ENCODE measurements at places on chromosomes 1 and 21.

DNA sequence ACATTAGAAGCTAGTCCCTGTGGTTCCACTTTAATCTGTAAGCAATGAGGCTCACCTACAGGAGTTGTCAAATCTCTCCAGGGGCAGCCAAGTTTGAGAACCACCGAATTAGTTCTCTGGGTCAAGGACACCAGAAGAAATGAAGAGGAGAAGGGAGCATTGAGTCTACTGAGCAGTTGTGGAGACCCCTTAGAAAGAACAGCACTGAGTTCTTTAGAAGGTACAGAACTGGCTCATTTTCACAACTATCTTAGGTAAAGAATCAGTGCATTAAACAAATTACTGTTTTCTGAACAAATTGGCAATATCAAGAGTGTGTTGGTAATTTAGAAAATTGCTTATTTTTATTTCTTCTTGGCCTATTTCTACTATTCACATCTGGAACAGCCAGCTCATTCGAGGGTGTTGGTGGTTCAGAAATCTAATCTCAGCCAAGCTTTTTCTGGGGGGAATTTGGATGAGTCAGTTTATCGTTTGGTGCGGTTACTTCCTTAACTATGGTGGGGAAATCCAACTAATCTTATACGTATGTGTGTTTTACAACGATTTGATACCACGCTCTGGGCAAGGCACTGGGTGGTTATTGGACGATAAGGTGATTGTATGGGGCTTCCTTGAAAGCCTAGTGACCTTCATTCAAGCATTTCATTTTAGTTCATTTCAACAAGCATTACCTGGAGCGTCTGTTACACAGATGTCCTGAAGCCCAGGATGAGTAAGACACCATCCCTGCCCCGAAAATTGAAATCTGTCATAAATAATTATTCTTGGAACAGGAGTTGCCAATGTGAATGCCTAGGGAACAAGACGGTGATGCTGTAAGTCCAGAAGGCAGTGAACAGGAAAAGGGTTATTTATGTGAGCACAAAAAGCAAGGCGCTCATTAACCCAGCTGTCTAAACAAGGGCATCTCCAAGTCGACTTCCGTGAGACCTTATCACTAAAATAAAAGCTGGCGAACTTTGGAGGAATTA, 52.0 kb upstream of the TMPRSS2 start:
- no peak for DNase-seq
- no peaks in the 10 kb centered on the region for H3K27me3 ChIP-seq
- H3K4me1 ChIP-seq = no peaks in the 10 kb centered on the region

- no peaks in the 10 kb centered on the region for H3K36me3 ChIP-seq
- H3K4me1 ChIP-seq = no peaks in the 10 kb centered on the region
- H3K27ac ChIP-seq = no peak overlapping the region
- no peak for DNase-seq
Measured at GRCh38 chr1:226204198-226204597, 17.7 kb upstream of the ACBD3 start.

DNA sequence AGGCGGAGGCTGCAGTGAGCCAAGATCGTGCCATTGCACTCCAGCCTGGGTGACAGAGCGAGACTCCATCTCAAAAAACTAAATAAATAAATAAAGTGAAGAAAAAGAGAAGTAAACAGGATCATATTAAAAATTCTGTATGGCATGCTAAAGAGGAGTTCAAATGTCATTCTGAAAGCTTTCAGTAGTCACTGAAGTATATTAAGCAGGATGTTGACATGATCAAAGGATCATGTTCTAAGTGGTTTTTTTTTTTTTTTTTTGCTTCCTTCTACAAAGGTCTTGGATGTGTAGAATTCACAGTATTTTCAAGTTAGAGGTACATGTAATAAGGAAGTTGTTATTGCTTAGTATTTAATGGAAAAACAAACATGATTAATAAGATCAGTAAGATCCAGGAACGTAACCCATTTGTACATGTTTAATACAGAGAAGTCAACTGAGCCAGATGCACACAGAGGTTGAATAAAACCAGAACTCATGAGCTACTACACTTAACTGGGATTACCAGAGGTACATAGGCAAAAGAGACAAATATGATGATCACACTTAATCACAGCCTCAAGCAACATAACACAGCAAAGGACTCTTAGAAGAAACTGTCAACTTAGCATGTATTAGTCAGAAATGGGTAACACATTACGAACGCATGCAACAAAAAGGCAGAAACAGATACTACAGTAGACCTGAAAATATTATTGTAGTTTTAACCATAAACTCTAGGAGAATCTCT, 12.2 kb downstream of the CDC42BPA start:
- no peak for DNase-seq
- no peaks in the 10 kb centered on the region for H3K4me1 ChIP-seq
- H3K27ac ChIP-seq = no peak overlapping the region
- no peaks in the 10 kb centered on the region for H3K27me3 ChIP-seq

- H3K27me3 ChIP-seq = no peaks in the 10 kb centered on the region
- H3K36me3 ChIP-seq = no peaks in the 10 kb centered on the region
- no peak overlapping the region for H3K27ac ChIP-seq
- DNase-seq = no peak
Measured at GRCh38 chr21:26941421-26941820, 25.5 kb downstream of the ADAMTS5 start.

DNA sequence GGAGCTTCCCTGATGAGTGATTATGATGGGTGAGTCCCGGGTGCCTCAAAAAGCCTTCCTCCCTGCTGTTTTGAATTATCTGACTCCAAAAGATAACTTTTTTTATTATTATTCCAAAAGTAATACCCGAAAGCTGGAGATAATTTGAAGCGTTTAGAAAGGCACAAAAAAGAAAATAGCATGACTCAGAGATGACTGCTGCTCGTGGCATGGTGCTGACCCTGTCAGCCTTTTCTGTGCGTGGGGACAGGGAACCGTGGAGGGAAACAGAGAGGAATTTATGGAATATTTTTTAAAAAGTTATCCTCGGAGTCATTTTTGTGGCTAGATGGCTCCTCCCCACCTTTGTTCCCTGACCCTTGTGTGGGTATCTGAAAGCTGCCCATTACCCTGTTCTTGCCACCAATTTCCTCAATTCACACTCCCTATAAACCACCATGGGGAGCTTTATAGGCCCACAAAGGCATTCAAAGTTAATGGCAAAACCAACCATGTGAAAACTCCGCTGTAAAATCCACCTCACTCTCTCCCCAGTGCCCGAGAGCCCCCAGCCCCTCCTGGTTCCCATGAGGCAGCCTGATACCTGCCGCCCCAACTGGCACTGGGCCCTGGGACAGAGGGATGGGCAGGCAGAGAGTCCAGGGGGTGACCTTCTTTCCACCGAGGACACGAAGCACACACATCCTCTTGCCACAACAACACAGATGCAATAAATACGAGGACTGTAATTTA, 37.5 kb downstream of the IGSF21 start:
- H3K36me3 ChIP-seq = no peaks in the 10 kb centered on the region
- no peak for DNase-seq
- H3K4me3 ChIP-seq = no peak overlapping the region
- H3K27me3 ChIP-seq = no peaks in the 10 kb centered on the region

- peaks cover 74% of the 10 kb centered on the region for H3K36me3 ChIP-seq
- no peak overlapping the region for H3K27ac ChIP-seq
- H3K4me1 ChIP-seq = peaks cover 19% of the 10 kb centered on the region
- DNase-seq = no peak
- no peaks in the 10 kb centered on the region for H3K27me3 ChIP-seq
Measured at GRCh38 chr1:26887125-26887524, 3.0 kb downstream of the GPN2 start.

- H3K36me3 ChIP-seq = no peaks in the 10 kb centered on the region
- no peak for DNase-seq
- peaks cover 7% of the 10 kb centered on the region for H3K4me1 ChIP-seq
- no peaks in the 10 kb centered on the region for H3K27me3 ChIP-seq
- no peak overlapping the region for H3K4me3 ChIP-seq
Measured at GRCh38 chr1:17762313-17762712, 7.2 kb downstream of the ACTL8 start.
